Activated CD8-positive, alpha-beta memory T cell treated with anti-CD3 and anti-CD28 coated beads for 4 hours (primary cell): ENCODE measurements at places on chromosomes 7 and 10.

GRCh38 chr7:94170836-94171235, 166.7 kb upstream of the BET1 start:
- no peak for DNase-seq

DNA sequence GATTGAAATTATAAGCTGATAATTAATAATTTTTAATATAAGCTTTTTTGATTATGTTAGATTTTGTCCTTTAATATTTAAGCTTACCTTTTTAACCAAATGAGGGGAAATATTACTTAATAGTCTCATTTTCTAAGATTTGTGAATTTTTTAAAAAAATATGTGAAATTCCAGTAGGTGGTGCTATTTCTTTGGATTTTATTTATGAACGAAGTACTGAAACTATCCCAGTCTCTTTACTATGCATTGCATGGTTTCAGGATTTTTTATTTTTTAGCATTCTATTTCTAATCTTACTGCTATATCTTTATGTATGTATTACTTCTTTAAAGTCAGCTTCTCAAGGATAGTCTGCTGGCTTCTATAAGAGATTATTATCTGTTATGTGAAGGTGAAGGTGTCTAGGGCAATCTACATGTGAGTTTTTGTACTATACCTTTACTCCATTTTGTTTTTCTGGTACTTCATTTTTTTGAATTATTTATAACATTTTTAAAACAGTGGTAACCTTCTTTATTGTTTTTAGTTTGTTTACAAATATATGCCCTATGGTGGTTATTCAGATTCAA, 78.3 kb downstream of the ATRNL1 start:
- DNase-seq: no peak

DNA sequence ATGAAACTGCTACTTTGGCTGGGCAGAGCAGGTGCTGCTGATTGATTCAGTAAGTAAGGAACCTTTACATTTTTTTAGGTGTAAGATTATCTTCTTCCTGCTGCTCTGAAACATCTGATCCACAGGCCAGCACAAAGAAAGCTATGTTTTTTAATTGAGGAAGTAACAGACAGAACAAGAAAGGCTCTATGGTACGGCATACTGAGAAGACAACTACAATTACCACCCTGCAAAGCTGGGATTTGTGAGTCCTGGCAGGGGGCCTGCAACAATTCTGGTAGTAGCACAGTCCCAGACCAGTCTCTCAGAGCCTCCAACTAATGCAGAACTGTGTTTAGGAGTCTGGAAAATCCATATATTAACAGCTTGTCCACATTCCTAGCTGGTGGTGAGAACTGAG, 103.0 kb upstream of the LRRTM3 start:
- no peak for DNase-seq

- DNase-seq: no peak
Observed at GRCh38 chr7:122770686-122771335, 68.1 kb upstream of the RNF148 start.

DNA sequence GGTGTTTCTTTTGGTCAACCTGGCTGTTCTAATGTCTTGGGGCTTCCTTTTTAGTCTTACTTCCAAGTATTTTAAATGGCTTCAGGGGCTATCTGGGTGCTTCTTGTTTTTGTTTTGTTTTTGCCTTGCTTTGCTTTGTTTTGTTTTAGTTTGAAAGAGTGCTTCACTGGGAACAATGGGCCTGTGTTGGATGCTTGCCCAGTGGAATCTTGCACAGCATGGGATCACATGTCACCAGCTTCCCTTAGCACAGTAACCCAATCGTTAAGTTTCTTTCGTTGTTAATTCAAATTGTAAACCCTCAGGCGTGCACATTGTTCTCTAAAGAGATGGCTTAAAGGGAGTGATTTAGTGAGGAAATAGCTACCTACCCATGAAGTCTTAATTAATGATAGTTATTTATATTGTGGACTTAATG, 8.9 kb downstream of the COL17A1 start:
- no peak for DNase-seq
